ENCODE measurements at places on chromosomes 1 and 21. TPM values are rescaled to one million over a fixed set of nuclear protein-coding genes. Genes with fewer than 3 reads are reported as not detected.

Gene ZBTB40
- 4.1 TPM for polyA plus RNA-seq

Gene EXO1
- polyA plus RNA-seq: 0.06 TPM

Gene STYXL2
- polyA plus RNA-seq: 15.2 TPM

Gene ATP6V1G3
- not detected for polyA plus RNA-seq

Gene GNAT2
- not detected for polyA plus RNA-seq

Gene BTBD8
- polyA plus RNA-seq: 0.53 TPM

Gene OBSCN
- 658 TPM for polyA plus RNA-seq

Gene CFHR3
- 0.09 TPM for polyA plus RNA-seq

Gene GOLT1A
- 0.37 TPM for polyA plus RNA-seq

Gene YBEY
- 18.2 TPM for polyA plus RNA-seq

Gene TMEM125
- polyA plus RNA-seq: not detected

Gene ASAP3
- polyA plus RNA-seq: 33.6 TPM

Gene NAXE
- polyA plus RNA-seq: 74.4 TPM

Gene MAP3K21
- polyA plus RNA-seq: 0.06 TPM

Gene PLA2G2E
- not detected for polyA plus RNA-seq

Gene RPE65
- polyA plus RNA-seq: not detected

Gene BROX
- 29.5 TPM for polyA plus RNA-seq

Gene MEX3A
- 0.07 TPM for polyA plus RNA-seq

Gene RNF207
- 3.0 TPM for polyA plus RNA-seq

Gene KIF21B
- 0.10 TPM for polyA plus RNA-seq

Gene CD1E
- not detected for polyA plus RNA-seq

Gene C1orf116
- polyA plus RNA-seq: 0.14 TPM

Gene NLRP3
- polyA plus RNA-seq: 0.16 TPM

Gene TMEM222
- 40.6 TPM for polyA plus RNA-seq

Gene RBP7
- 10.4 TPM for polyA plus RNA-seq

Gene EIF4G3
- 24.6 TPM for polyA plus RNA-seq

Gene NUP133
- polyA plus RNA-seq: 9.3 TPM

Gene SNRNP40
- 13.5 TPM for polyA plus RNA-seq

Gene FMO4
- polyA plus RNA-seq: 0.61 TPM

All from psoas muscle (tissue), 8 donors.